ENCODE measurements at places on chromosomes 4 and X.

- no peak for DNase-seq
Measured at GRCh38 chr4:76215077-76215476, 1.5 kb upstream of the SCARB2 start.

- no peak for DNase-seq
Measured at GRCh38 chr4:76559236-76560071, 124.4 kb downstream of the SHROOM3 start.

DNA sequence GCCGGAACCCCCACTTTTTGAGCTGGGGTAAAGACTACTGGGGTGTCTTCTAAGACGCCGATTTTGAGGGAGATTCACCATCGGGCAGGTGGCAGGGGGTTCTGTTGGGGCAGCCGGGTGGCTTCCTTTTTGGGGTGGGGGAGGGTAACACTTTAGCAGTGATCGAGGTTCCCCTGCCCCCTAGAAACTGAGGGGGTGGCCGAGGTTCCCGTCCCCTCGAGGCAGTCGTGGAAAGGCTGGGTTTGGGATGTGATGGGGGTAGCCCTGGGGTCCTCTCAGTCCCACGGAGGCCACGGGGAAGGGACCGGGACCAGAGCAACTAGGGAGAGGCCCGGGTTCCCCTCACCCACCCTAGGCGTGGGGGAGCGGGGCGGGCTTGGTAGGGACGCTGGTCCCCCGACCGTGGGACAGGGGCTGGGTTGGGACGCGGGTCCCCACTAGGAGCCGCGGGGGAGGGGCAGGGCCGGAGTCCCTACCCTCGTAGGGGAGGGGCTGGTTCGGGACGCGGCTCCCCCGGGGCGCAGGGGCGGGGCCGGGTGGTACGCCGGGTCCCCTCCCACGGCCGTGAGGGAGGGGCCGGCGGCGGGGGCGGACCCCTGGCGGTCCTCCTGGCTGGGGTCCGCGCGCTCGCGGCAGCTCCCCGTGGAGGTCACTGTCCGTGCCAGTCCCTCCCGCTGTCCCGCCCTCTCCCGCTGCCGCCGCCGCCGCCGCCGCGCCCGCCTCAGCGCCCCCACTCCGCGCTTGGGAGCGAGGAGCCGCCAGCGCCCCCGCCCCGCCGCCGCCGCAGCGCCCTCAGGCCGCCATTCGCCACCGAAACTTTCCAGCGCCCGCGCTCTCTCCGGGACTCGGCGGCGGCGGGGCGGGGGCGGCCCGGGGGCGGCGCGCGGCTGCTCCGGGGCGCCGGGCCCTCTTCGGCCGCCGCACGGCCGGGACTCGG lies at the start of gene TBL1X:
Gene TBL1X, plus strand, starts transcription at position 624 of the 937 bp plus-strand sequence. CDS start 188,529 bp downstream, outside the sequence.
- DNase-seq: no peak

DNA sequence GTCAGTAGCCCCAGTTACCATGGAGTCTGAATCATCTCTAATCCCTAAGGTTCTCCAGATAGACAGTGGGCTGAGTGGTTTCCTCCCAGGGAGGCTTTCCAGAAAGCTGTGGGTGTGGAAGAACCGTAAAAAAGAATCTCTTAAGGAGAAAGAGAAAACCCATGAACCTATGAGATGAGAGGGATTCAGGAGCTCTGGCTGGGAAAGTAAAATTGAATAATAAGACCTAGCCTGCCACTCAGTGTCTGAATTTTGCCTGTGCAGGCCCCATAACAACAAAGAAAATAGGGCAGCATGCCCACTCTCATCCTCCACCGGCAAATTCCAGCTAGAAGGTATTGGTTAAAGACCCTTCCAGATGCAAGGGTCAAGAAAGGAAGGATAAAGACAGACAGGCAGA lies 16.9 kb downstream of the AWAT2 start:
- DNase-seq: no peak

DNA sequence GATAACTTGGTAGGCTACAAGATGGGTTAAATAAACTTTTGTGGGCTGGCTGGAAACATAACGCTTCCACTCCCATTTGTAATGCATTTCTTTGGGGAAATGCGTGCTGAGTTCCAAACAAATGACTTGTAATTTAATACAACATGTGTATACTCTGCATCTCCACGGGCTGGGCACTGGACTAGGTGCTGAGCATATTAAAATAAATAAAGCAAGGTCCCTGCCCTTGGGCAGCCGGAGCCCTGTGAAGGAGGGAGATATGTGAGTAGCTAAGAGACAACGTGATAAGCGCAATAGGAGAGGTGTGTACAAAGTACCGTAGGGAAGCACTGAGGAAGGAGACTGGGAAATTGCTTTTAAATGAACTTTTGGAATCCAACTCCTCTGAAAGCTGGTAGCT lies 147.2 kb upstream of the RBPJ start:
- DNase-seq: no peak

DNA sequence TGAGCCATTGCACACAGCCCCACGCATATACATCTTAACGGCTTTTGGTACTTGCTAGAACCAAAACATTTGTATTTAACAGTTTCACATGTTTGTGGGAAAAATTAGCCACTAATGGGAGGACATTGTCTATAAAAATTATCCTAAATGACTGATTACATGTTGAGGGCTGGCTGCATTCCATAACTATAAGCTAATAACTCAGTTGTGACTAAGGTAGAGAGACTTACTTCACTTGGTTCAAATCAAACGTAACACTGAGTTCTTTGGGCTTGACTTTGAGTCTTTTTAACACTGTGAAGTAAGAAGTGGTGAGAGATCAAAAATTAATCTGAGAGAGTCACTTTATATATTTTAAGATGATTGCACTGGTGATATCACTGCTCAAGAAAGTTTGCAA lies 47.9 kb upstream of the PGRMC2 start:
- no peak for DNase-seq

- no peak for DNase-seq
Measured at GRCh38 chr4:61824454-61824853, 624.3 kb downstream of the ADGRL3 start.

- no peak for DNase-seq
Measured at GRCh38 chrX:154401045-154401799, 3.0 kb downstream of the RPL10 start.

- no peak for DNase-seq
Measured at GRCh38 chr4:182483685-182484084, 240.5 kb downstream of the TENM3 start.

DNA sequence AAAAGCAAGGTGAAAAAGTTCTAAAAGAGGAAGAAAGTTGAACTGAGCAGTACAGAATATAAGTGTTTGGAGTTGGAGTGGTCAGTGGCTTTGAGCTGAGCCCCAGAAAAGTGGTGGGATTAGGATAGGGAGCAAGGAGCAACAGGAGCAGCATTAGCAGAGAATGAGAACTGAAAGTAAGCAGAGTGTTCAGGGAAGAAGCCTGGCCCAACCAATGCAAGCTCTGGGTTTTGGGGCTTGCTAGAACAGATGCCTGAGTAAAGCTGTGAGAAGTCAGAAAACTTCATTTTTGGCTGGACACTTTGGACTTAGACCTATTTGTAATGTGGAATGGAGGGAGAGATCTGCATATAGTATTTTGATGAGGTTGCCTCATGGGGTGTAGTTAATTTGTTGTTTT lies 17.8 kb downstream of the JADE1 start:
- no peak for DNase-seq

DNA sequence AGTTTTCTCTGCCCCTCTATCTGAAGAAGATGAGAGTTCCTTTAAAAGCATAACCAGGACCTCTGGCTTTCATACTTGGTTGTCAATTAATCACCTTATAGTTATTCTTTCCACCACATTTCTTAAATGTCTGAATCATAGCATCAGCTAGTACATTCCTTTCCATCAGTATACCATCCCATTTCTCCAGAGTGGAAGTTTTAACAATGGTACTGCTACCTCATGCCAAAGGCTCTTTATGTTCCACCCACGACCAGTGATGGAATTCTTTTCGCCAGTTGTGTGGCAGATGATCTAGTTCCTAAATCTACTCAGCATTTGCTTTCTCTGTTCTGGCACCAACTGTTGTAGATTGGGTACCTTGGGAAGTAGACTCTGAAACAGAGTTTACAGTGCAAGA lies 379.8 kb downstream of the ZNF674 start:
- no peak for DNase-seq

Measured in NCI-H748 treated with DMSO at 0.1 percent for 48 hours (cell line).